ENCODE measurements at places on chromosomes 3 and 15. TPM values are rescaled to one million over a fixed set of nuclear protein-coding genes. Genes with fewer than 3 reads are reported as not detected.
A peak's percentile ranks its signal among the peaks of the same experiment; 100 is the strongest.

DNA sequence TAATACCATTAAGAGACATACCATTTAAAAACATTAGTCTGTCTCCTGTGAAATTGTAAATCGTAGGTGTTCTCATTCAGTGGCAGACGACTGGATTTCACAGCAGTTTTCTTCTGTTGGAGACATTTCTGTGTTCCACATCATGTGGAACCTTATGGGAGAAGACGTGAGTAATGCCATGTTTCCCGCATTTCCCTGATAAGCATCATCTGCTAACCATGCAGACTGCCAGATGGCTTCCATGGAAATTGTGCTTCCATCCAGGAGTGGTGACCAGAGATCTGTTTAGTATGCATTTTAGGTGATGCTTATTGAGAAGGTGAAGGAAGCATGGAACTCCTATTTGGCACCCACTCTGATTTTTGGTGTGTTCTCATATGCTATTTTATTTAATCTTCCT, 28.4 kb upstream of the ST3GAL6 start:
- peak overlapping the region; percentile 23 for H3K27ac ChIP-seq
- peaks cover 8% of the 10 kb centered on the region for H3K4me1 ChIP-seq
- no peaks in the 10 kb centered on the region for H3K36me3 ChIP-seq
- no peaks in the 10 kb centered on the region for H3K27me3 ChIP-seq

- H3K27ac ChIP-seq: peak overlapping the region; percentile 60
- H3K4me3 ChIP-seq: no peak overlapping the region
- no peaks in the 10 kb centered on the region for H3K27me3 ChIP-seq
These were observed 8.4 kb upstream of the EHD4 start for GRCh38 chr15:41980654-41981323.

The GALNT15 gene
- polyA plus RNA-seq: 3.3 TPM

The TJP1 gene
- polyA plus RNA-seq: 42.3 TPM

DNA sequence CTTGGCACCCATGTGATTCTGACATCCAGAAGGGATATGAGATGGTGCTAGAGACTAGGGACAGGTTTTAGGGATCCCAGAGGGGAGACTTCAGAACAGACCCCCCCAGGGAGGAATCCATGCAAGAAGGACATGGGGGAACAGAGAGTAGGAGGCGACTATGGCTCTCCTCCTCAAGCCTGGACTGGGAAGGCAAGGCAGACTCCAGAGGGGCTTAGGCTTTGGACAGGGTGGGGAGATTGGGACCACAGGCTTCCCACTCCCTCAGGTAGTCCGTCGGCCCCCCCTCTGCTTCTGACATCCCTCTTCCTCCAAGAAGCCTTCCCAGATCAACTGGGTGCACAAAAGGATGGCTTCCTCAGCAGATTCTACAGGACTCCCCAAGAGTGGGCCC, 3.0 kb upstream of the VIPR1 start:
- no peak overlapping the region for H3K4me3 ChIP-seq
- peaks cover 36% of the 10 kb centered on the region for H3K27me3 ChIP-seq
- no peak for DNase-seq

Data from hepatocyte (in vitro differentiated cells).